ENCODE measurements at places on chromosomes 7 and 10.
A peak's percentile ranks its signal among the peaks of the same experiment; 100 is the strongest.

GRCh38 chr10:37712489-37713131 is 144.8 kb downstream of the ZNF248 start:
- no peak for DNase-seq

GRCh38 chr7:46979439-46979838 is 602.5 kb downstream of the TNS3 start:
- DNase-seq: no peak

- DNase-seq: no peak
Observed at GRCh38 chr10:68153473-68154210, 44.4 kb downstream of the MYPN start.

DNA sequence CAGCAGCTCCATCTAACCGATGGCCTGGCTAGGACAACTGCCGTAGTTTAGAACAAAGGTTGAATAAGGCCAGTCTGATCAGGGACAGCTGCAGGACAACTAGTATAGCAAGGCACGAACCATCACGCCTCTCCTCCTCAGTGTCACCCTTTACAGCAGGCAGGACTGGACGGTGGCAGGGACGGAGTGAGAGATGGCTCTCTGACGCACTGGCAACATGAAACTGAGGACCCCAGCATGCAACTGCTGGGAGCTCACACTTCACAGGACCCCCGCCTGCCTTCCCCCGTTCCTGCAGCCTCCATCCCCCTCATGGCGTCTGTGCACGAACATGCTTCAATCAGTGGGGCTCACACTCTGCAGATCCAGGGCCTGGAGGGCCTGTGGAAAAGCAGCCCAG is 53.7 kb downstream of the ZRANB1 start:
- DNase-seq: no peak

DNA sequence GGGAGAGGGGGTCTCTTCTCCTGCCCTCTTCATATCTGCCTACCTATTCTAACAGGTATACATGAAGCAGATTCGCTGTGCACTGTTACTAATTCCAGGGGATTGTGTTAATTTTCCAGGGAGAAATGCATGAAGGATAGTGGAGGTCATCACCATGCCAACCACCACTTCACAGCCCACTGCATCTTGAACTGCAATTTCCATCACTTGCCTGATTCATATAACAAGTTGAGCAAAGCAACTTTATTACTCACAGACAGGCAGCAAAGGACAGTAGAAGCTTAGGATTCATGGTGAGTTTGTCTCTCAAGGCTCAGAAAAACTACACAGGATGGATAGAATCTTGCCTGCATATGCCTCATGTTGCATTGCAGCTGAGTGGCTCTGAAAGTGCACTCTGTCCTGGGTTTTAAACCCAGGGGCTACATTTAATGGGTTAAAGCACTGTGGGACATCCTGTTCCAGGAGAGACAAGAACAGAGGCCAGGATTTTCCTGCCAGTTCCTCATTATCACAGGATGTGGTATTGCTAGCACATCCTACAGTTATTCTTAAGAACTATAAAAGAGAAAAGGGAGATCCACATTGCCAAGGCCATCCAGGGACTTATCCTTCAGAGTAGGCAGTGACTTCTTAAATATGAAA is 136.9 kb upstream of the PRSS1 start:
- no peak for DNase-seq

DNA sequence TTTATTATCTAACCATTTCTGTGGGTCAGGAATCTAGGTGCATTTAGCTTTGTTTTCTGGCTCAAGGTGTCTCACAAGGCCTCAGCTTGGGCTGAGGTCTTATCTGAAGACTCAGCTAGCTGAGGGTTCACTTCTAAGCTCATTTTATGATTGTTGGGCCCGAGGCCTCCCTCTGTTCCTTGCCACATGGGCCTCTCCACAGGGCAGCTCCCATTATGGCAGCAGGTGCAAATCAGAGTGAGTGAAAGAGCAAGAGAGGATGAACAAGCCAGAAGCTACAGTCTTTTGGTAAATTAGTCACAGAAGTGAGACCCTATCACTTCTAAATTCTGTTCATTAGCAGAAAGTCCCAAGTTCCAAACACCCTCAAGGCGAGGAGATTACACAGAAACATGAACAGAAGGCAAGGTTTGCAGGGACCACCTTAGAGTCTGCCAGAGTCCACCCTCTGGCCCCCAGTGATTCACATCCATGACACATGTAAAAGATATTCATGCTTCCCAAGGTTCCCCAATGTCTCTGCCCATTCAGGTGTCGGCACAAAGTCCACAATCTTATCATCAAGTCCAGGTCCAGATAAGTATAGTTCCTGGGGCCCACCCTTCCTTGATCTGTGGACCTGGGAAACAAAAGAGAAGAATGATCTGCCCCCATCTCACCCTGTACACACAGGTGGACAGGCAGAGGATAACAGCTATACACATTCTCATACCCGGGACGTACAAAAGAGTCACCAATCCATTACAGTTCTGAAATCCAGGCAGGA is 23.7 kb downstream of the FIGNL1 start:
- no peak for DNase-seq

DNA sequence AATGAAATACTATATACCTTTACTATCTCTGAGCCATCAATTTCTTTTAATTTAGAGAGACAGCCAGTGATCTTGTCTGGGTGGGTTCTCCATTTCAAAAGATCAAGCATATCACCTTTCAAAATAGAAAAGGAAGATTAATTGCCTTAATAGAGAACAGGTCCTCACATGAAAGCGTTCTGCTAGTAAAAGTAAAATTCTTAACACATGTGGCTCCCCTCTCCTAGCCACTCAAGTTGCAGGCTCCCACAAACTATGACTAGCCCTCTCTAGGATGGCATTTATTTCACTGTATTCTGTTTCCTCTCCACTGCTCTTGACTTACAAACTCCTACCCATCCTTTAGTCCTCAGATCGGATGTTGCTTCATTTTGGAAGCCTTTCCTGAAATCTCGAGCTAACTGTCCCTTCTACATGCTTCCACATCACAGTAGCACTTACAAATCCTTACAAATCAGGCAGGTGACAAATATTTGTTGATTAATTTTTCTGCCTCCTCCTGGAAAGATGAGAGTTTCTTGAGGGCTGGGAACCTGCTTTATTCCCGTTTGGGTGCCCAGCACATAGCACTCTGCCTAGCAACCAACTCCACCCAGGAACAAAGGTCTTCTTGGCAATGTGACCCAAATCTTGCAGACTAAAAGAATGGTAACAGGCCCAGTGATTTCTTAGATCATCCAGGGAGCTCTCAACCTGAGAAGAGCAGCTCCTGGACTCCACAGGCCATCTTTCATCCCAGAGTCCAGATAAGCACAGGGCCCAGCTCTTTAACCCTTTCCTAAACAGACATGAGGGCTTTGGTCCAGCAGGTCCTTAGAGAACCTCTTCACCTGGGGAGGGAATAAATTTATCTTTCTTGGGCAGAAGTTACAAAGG is 310.4 kb upstream of the IMMP2L start:
- no peak for DNase-seq

DNA sequence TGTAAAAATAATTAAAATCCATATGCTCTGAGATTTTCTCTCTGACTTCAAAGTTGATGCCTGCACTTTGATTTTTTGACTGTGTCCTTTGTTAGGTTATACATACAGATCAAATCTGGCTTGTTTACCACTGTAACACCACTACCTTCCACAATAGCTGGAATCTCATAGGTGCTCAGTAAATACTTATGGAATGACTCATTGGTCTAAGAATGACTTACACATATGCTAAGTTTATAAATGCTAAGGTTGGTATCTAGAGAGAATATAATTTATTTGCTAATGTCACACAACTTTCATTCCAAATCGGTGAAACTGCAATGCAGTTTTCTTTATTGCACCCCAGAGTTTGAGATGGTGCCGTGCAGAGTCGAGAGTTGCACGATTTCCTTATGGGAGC is 578.5 kb downstream of the SH2D4B start:
- DNase-seq: no peak

- DNase-seq: no peak
Observed at GRCh38 chr7:139680676-139681462, 96.9 kb downstream of the HIPK2 start.

GRCh38 chr7:953547-954327 is 743 bp downstream of the ADAP1 start:
- DNase-seq: no peak

GRCh38 chr10:98848361-98848760 is 387.3 kb downstream of the HPSE2 start:
- DNase-seq: no peak

DNA sequence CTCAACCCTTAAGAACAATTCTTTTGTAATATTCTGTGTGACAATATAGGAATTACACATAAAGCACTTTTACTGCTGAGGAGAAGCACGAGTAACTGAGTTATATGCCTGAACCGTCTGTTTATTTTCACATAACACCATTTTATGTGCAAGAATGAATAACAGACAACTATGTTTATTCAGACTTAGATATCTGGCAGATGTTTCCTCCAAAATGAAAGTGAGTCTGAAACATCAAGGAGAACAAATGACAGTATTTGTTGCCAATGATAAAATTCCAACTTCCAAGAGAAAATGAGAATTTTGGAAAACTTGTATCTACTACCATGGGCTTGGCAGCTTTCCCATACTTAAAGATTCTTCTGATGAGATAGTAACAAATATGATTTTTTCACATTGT is 51.4 kb downstream of the DNMBP start:
- no peak for DNase-seq

DNA sequence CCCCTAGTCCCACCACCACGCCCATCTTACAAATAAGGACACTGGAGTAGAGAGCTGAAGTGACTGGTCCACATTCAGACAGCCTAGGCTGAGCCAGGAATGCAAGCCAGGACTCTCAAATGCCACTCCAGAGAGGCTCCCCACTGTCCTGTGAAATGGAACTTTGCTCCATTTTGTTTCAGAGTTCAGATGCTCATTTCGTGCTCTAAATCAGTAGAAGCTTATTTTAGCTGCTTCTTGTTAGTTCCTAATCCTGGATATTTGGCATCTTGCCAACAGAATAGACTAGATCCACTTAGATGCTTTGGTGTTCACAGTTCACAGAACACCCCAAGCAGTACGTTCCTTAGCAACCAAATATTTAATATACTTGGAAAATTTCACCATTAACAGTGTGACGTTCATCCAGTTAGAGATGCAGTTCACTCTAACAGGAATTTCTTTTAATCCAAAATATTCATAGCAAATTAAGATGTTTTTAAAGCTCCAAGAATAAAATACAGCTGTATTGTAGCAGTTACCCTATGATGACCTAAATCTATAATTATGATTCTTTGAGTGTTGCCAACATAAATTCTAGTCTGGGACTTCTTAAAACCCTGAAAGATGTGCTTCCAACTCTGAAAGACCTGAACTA is 7.3 kb downstream of the MMP21 start:
- no peak for DNase-seq

DNA sequence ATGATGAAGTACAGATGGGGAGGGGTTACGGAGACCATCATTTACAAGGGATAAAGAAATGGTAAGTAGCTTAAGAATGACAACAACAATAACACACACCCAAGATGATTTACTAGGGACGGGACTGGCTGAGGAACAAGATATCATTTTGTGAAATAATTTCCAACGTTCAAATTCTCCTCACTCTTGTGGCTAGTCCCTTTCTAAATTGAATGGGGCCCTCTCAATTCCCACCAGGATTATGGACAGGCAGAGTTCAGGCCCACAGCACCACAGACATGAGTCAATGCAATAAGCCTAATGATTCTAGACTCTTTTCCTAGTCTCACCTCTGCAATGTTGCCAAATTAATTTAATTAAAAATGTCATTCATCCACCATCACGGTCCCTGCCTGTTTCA is 448.1 kb downstream of the KCNMA1 start:
- no peak for DNase-seq

GRCh38 chr10:72736828-72737220 is 44.9 kb downstream of the MCU start:
- no peak for DNase-seq

DNA sequence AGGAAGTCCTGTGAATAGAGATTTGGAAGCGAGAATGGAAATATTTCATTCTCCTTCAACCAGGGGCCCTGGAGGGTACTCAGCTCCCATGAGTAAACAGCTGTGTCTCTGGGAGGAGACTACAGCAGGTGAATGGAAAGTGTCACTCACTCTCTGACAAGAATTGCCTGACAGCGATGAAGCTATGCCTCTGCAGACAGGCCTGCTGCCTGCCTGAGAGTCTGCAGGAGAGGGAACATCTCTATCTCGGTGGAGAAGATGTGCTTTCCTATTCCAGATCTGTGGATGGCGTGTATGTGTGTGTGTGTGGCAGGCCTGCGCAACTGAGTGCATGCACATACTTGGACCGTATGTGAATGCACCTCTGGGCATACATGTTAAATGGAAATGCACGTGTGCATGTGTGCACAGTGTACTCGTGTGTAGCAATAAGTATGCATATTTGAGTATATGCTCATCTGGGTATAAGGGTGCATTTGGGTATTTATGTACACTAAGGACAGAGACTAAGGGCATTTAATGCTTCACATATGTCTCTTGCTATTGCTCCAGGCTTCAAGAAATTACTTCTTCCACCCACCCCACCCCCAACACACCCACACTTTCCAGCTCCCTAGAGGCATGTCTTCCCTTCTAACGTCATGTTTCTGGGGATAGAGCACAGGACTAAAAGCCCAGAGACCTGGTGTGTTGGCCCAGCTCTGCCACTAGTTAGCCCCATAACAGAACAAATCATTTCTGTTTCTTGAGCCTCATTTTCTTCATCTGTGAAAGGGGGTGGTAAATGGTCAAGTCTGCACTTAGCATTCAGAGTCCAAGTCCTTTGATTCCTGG is 4.6 kb upstream of the ADCYAP1R1 start:
- no peak for DNase-seq

GRCh38 chr10:18607503-18608378 is 43.6 kb downstream of the NSUN6 start:
- DNase-seq: no peak

DNA sequence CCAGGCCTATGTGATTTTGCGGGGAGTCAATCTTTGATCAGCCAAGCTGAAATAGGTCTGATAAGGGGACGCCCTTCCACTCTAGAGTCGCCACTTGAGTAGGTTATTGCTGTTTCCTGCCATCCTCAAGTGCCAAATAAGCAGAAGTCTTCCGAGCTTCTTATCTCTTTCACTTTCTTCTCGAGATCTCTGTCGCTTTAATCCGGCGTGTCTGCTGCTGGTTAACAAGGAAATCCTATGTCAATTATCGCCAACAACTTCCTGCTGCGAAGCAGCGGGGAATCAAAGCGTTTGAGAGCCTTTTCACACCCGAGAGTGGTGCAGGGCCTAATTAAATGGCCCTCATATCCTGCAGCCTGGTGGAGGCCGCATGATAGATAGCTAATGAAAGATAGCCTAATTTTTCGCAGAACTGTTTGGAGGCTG is 215.9 kb downstream of the RAB11FIP2 start:
- peak; percentile 7 for DNase-seq

GRCh38 chr7:123746931-123747488 is 1.8 kb downstream of the WASL start:
- DNase-seq: no peak

Measured in germinal center (tissue), 1 donor.